SK-N-SH (cell line): ENCODE measurements at places on chromosomes 6 and 20. TPM values are rescaled to one million over a fixed set of nuclear protein-coding genes. Genes with fewer than 3 reads are reported as not detected.
A peak's percentile ranks its signal among the peaks of the same experiment; 100 is the strongest.

GRCh38 chr6:106975738-106976064 is 1.2 kb upstream of the CD24 start:
- DNase-seq = no peak

GRCh38 chr20:8143474-8143873 is 11.4 kb downstream of the PLCB1 start:
- DNase-seq = no peak

DNA sequence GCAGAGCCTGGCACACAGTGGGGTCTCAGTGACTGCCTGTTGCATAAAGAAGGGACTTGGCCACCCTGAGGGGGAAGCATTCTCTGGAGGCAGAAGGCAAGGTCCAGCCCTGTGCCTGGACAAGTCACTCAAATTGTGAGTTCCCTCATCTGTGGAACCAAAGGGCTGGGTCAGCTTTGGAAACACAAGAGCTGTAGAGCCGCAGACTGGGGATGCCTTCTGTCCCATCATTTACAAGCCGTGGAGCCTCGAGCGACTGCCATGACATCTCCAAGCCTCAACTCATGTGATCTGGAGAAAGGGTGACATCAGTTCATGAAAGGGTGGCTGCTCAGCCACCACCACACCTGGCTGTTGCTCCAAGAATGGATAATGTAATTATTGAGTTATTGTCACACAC is 20.4 kb upstream of the SIRPD start:
- no peak for DNase-seq

Gene GPR6
- not detected in 2 replicates for polyA plus RNA-seq

Gene PLG
- not detected in 2 replicates for polyA plus RNA-seq

DNA sequence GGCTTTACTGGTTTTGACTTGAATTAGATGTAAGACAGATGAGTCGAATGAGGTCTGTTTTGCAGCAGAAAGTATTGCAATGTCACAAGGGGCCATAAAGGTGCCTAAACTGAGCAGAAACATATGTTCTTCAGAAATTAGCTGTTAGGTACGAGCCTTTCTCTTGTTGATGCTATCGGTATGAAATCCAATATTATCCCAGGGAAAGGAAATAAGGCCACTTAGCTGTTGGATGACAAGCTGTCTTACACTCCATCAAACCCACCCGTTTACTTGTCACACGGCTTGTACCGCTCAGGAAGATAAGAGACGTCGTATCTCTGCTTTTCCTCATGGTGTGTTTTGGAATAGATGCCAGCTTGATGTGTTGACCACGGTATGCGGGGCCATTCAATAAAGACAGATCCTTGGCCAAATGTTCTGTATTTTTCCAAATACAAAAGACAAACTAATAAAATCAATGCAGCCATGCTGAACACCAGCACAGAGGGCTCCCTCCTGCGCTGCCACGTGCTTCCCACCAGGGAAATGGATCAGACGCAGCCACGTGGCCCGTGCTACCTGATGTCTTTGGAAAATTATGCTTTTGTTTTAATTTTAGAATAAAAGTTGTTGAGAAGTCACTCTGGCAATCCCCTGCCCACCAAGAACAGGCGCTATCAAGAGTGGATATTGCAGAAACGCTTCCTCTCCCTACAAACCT is 255.9 kb upstream of the SULF2 start:
- peak; percentile 70 for DNase-seq

DNA sequence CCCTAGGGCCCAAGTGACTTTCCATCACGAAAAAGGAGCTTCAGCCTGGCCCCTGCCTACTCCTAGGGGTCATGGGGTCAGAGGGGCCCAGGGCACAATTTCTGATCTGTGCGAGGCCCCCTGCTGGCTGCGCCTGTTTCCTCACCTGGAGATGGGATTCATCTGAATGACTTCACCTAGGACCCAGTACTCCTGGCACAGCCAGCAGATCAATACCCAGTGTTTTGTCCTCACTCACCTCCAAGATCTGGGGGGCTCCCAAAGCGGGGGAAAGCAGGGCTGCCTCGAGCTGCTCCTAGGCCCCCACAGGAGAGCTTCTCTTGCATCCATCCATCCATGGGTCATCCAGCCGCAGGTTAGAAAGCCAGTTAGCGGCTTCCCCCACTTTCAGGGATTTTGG is 33.8 kb downstream of the CD40 start:
- DNase-seq = peak; percentile 67

Gene MUCL3
- polyA plus RNA-seq = not detected in 2 replicates

Gene MCCD1
- polyA plus RNA-seq = not detected in 2 replicates
